ENCODE measurements at places on chromosomes 6 and 20. TPM values are rescaled to one million over a fixed set of nuclear protein-coding genes. Genes with fewer than 3 reads are reported as not detected.

The TULP4 gene
- total RNA-seq: 119 TPM

The RRAGD gene
- total RNA-seq: 0.37 TPM

The SAMD3 gene
- 24.1 TPM for total RNA-seq

The TINAG gene
- total RNA-seq: not detected

The DST gene
- total RNA-seq: 289 TPM

The HSPA1L gene
- 1.2 TPM for total RNA-seq

The PROKR2 gene
- not detected for total RNA-seq

The HRH3 gene
- total RNA-seq: not detected

The DLK2 gene
- total RNA-seq: 0.30 TPM

The PDE7B gene
- total RNA-seq: 18.7 TPM

The RAET1L gene
- not detected for total RNA-seq

The LCA5 gene
- 5.2 TPM for total RNA-seq

The RNF182 gene
- 0.30 TPM for total RNA-seq

The ADAM33 gene
- 18.7 TPM for total RNA-seq

The FOXA2 gene
- total RNA-seq: not detected

The NKAIN4 gene
- total RNA-seq: not detected

The FAM83C gene
- total RNA-seq: not detected

The C6orf15 gene
- total RNA-seq: not detected

The TTK gene
- 14.6 TPM for total RNA-seq

The NQO2 gene
- 20.2 TPM for total RNA-seq

The KIAA1755 gene
- 0.65 TPM for total RNA-seq

The PDCD2 gene
- total RNA-seq: 48.3 TPM

The MICB gene
- 6.5 TPM for total RNA-seq

The LINC00237 gene
- total RNA-seq: not detected

The PCSK2 gene
- total RNA-seq: not detected

The MDFI gene
- total RNA-seq: 7.4 TPM

The ULBP2 gene
- 13.7 TPM for total RNA-seq

The RIPPLY2 gene
- not detected for total RNA-seq

The NDUFAF5 gene
- 12.5 TPM for total RNA-seq

The OPN5 gene
- total RNA-seq: not detected

The ADRM1 gene
- 111 TPM for total RNA-seq

The PRRT1 gene
- total RNA-seq: 0.09 TPM

The GZF1 gene
- total RNA-seq: 22.6 TPM

The BPHL gene
- 15.6 TPM for total RNA-seq

The E2F1 gene
- 1.8 TPM for total RNA-seq

The DSP gene
- total RNA-seq: 9.2 TPM

The OR2H1 gene
- total RNA-seq: not detected

The MCCD1 gene
- total RNA-seq: not detected

The KCNK17 gene
- total RNA-seq: not detected

The SYNGAP1 gene
- 10.1 TPM for total RNA-seq

The CRISP1 gene
- not detected for total RNA-seq

The MACROD2 gene
- total RNA-seq: 1.8 TPM

The NKX2-2 gene
- total RNA-seq: not detected

The GFOD1 gene
- total RNA-seq: 16.9 TPM

The KCNK16 gene
- total RNA-seq: not detected

The CGA gene
- not detected for total RNA-seq

The GSTA3 gene
- total RNA-seq: not detected

The OR12D3 gene
- not detected for total RNA-seq

The ADGRF1 gene
- not detected for total RNA-seq

All from smooth muscle cell of the umbilical artery (primary cell).